ENCODE measurements at places on chromosomes 2 and 18.

- peak; percentile 91 for DNase-seq
Measured at GRCh38 chr18:29181151-29181901, 1004.4 kb upstream of the CDH2 start.

GRCh38 chr2:634041-634440 lies 43.2 kb downstream of the TMEM18 start:
- DNase-seq: no peak

- DNase-seq: no peak
Measured at GRCh38 chr18:70429847-70430500, 141.1 kb downstream of the SOCS6 start.

- no peak for DNase-seq
Measured at GRCh38 chr18:49344096-49344495, 116.3 kb downstream of the DYM start.

DNA sequence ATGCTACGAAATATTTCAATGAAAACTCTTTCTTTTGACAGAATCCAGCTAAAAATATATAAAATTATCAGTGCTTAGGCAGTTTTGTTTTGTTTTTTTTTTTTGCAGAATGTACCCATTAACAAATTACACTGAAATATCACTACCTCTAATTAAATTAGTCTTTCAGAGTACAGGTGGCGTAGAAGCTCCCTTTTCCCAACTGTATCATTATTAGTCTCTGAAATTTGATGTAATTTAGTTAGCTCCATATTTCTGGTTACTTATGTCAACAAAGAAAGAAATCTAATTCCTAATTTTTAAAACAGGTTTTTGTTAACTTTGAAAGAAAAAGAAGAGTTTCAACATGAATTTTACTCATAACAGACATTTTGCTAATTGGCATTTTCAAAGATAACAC lies 149.2 kb downstream of the CDH2 start:
- no peak for DNase-seq

Measured in AG04449 (cell line).